ENCODE measurements at places on chromosomes 1 and 21.

DNA sequence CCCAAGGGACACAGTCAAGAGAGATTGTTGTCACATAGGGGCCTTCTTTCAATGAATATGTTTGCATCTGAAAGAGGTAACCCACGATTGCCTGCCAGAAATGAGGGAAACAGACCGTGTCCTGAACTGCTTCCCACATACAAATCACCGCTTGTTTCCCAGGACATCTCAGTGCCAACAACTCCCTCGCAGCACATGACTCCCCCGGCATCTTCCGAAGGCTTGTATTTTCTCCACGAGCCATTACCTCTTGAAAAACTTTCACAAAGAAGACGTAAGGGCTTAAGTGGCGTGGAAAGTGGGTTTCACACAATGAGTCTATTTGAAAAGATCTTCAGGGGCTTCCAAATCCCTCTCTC is 31.6 kb upstream of the PDE9A start:
- no peak for DNase-seq

GRCh38 chr1:232143315-232143886 is 486.5 kb downstream of the SIPA1L2 start:
- no peak for DNase-seq

GRCh38 chr1:55280731-55281130 is 65.6 kb upstream of the USP24 start:
- no peak for DNase-seq

- peak; percentile 76 for DNase-seq
Measured at GRCh38 chr21:42164064-42164789, 54.7 kb upstream of the ABCG1 start.

- no peak for DNase-seq
Measured at GRCh38 chr1:154348429-154349076, 23.2 kb downstream of the ATP8B2 start.

- DNase-seq = no peak
Measured at GRCh38 chr1:25360596-25361581, 22.8 kb downstream of the TMEM50A start.

DNA sequence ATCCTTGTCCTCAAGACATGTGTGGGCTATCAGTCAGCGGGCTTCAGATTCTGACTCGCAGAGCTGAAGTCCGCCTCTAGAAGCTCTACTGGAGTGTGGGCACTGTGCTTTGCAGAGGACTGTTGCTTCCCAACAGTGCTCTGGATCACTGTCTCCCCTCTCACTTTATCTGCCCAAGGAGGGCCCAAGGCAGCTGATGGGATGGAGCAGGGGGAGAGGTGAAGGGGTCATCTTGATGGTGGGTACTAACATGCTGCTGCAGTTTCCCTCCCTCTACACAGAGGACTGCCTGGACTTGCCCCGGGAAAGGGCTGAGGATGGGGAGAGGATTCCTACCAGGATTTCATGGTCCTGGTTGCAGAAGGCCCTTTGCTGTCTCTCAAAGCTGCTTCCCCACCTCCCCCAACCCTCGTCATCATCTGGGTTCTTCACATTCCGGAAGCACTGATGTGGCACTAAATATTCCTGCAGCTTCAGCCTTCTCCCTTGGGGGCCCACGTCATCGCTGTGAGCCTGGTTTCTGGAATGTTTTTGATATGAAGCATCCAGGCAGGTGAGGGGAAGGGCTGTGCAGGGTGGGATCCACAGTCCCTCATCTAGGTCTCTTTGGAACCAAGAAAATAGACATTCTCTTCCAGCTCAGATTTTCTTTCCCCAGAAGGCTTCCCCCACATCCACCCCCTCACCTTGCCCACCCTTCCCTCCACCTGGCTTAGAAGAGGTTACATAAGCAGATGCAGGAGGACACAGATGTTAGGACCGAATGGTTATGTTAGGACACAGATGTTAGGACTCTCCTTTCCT is 23.2 kb downstream of the NUAK2 start:
- DNase-seq = no peak

GRCh38 chr1:81998165-81998564 is 197.4 kb downstream of the ADGRL2 start:
- DNase-seq = no peak

DNA sequence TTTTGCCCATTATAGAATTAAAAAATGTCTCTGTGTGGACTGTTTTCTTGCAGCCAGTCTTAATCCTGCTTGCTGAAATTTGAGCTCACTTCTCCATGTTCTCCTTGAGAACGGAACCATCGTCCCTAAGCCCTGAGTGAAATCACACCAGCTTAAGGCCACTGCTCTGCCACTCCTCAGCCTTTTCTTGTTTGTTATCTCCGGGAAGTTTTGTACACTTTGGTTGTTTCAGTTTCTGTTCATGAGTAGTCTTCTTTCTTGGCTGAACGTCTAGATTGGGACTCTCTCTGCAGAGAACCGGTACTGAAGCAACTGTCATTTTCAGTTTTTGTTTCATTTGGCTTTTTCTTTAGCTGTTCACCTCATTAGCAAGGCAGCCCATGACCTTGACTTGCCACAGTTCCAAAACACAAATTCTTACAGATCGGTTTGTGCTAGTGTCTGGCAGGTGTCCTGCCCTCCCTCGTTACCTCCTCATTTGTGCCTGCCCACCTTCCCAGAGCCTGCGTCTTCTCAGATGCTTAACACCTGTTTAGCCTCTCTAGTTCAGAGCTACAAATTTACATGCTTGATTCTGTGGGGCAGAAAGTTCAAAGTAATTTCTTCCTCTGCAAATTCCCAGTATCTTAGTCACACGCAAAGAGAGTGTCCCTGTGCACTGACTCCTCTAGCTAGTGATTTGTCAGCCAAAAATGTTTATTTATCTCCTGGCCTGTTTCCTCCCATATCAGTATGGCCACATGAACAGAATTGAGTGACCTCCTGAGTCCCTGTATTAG is 12.4 kb downstream of the PSEN2 start:
- DNase-seq = peak; percentile 80

DNA sequence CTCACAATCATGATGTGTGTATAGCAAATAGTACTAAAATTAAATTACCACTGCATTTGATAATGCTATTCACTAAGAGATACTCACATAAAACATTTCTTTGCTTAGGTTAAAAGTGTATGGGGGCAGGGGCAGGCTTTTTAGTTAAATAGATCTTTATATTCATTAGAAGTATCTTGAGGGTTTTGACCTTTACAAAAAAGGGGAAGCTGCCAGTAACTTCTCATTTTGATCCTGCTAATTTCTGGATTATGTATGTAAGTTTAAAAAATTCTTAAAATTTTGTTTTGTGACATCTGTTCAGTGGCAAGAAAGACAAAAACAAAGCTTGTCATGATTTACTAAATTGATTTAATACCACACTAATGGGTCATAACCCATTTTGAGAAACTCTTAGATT is 45.8 kb upstream of the S1PR1 start:
- no peak for DNase-seq

- no peak for DNase-seq
Measured at GRCh38 chr1:183864611-183865010, 59.7 kb downstream of the RGL1 start.

DNA sequence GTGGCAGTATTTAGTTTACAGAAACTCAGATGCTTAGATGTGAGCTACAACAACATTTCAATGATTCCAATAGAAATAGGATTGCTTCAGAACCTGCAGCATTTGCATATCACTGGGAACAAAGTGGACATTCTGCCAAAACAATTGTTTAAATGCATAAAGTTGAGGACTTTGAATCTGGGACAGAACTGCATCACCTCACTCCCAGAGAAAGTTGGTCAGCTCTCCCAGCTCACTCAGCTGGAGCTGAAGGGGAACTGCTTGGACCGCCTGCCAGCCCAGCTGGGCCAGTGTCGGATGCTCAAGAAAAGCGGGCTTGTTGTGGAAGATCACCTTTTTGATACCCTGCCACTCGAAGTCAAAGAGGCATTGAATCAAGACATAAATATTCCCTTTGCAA is 59.7 kb upstream of the ZNF326 start:
- no peak for DNase-seq

GRCh38 chr21:32198384-32198783 is 80.5 kb downstream of the MIS18A start:
- DNase-seq = no peak

GRCh38 chr1:227764019-227764391 is 28.8 kb downstream of the SNAP47 start:
- DNase-seq = no peak

DNA sequence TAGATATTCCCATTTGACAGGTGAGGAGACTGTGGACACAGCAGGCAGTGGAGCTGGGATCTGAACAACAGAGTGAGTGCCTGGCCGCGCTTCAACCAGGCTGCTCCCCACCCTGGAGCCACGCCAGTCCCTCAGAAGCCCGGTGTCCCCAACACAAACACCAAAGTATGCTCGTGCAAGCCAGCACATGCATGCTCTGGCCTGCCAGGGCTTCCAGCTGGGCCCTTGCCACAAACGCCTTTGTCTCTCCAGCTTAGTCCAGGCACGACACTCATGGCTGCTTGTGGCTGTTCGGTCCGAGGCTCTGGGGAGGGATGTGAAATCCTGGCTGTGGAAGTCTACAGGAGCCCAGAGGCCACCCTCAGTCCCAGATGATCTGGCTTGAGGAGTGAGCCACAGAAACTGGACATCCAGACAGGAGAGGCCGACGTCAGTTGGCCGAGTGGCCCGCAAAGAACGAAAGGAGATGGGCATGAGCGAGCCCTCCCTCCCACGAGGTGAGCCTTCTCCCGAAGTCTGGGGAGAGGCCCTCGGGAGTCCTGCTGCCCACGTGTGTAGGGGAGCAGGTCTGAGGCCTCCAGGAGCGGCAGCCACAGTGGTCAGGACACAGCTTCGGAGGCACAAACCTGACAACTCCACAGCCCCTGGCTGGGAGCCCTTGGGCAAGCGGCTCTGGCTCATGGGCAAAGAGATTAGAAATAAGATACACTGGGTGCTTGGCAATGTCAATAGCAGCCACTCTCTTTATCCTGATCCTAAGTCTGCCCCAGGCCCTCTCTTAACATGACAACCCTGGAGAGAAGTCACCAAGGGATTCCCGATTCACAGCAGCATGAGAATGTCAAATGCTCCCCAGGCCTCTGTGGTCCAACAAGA is 117.1 kb upstream of the IFFO2 start:
- no peak for DNase-seq

All from CD4-positive, alpha-beta T cell (primary cell).